Left ventricle myocardium inferior (tissue), 1 donor: ENCODE measurements at places on chromosomes 16 and 17.

DNA sequence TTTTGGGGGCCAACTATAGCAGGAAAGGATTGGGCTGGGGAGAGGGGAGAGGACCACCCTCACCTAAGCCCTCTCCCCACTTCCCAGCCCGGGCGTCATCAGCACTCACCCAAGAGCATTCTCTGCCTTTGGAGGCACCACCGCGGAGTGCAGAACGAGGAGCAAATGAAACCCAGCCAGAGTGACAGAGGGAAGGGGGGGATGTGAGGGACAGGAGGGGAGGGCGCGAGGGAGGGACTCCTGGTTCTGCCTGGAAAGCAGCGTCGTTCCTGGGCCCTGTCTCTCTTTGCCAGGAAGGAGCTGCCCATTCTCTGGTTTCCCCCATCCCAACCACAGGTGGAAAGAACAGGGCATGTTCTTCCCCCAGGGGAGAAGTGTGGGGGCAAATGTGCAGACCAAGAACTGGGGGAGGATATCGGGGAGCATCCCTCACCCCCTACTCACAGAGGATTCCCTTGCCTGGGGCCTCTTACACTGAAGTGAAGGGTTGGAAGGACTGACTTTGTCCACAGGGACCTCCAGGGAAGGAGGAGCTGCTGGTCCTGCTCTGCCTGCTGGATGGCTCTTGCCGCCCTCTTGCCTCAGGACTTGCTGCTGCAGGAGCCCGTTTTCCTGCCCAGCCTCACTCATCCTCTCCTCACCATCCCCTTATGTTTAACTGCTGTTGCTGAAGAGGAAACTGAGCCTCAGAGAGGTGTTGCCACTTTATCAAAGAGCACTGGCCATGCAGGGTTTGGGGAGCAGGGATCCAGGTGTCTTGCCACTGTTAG lies 3.5 kb upstream of the C17orf113 start:
- no peak for DNase-seq
- peaks cover 58% of the 10 kb centered on the region for H3K27me3 ChIP-seq
- peaks cover 17% of the 10 kb centered on the region for H3K4me1 ChIP-seq
- no peaks in the 10 kb centered on the region for H3K36me3 ChIP-seq
- no peak overlapping the region for H3K27ac ChIP-seq

- peaks cover 23% of the 10 kb centered on the region for H3K4me1 ChIP-seq
- H3K4me3 ChIP-seq = no peak overlapping the region
- H3K36me3 ChIP-seq = no peaks in the 10 kb centered on the region
These were observed 234.9 kb upstream of the CIBAR2 start for GRCh38 chr16:85347213-85347591.

DNA sequence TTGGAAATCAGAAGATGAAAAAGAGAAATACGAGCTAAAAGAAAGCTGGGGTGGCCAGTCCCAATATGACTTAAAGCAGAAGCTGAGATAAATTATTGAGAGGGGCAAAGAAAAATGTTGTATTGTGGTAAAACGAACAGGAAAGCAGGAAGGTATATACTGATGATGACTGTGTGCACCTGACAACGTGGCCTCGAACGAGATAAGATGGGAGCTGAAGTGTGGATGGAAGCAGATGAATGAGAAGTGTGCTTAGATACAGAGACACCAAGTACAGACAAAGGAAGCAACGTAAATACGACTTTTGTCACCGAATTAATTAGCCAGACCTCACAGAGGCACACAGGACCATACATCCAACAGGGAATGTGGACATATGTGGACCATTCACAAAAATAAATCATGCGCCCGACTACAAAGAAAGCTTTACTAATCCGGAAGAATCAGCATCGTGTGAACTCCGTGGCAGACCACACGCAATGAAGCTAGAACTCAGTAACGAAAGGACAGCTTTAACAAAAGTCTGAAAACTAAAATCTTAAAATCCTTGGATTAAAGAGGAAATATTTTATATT lies 218.7 kb downstream of the RPTOR start:
- DNase-seq = no peak
- no peaks in the 10 kb centered on the region for H3K27me3 ChIP-seq
- H3K4me1 ChIP-seq = peaks cover 7% of the 10 kb centered on the region
- H3K27ac ChIP-seq = no peak overlapping the region
- no peaks in the 10 kb centered on the region for H3K36me3 ChIP-seq

DNA sequence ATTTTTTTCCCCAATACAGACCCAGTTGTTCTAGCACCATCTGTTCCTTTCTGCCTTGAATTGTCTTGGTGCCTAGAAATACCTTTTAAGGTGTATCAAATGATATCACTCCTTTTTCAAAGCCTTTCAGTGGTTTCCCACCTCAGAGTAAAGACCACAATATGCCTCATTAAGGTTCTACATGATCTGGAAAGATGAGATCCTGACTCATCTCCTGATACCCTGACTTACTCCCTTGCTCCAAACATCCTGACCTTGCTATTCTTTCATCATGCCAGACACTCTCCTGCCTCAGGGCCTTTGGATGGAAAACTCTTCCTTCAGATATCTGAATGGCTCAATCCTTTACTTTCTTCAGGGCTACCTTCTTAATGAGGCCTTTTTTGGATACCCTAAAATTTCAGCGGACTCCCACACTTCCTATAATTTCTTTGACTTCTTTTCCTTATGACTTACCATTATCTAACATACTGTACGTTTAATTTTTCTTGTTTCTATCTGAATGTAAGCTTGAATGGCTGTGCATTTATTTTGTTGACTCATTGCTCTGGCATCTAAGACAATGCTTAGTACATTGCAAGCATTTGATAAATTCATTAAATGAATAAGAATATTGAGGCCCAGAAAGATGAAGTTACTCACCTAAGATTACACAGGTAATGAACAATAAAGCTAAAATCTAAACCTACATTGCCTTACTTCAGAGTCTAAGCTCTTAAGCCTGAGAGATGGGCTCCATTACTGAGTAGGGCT lies 19.2 kb downstream of the FLOT2 start:
- H3K27me3 ChIP-seq = no peaks in the 10 kb centered on the region
- no peak for DNase-seq
- no peak overlapping the region for H3K27ac ChIP-seq
- H3K4me1 ChIP-seq = peaks cover 7% of the 10 kb centered on the region
- H3K4me3 ChIP-seq = no peak overlapping the region
- H3K36me3 ChIP-seq = peaks cover 48% of the 10 kb centered on the region

DNA sequence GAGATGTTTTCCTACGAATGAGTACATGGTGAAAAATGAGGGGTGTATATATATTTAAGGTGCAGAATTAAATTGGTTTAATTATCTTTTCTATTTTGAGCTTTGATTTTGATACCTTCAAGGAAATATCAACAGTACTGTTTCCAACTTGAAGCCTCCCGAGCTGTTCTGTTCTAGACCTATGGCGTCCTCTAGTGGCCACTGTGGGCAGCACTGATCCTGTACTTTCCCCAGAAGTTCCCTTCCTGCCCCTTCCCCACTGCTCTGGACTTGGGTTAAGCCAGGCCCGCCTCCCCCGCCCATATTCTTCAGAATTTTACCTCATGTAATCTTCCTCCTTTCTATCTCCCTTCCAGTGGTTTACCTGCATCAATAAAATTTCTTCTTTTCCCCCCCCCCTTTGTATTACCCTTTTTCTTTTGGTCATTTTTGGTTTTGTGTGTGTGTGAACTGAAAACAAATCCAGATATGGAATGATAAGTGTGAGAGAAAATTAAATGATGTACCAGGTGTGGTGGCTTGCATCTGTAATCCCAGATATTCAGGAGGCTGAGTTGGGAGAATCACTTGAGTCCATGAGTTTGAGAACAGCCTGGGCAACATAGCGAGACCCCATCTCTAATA lies 1643.5 kb downstream of the TP53TG3F start:
- H3K27me3 ChIP-seq = no peaks in the 10 kb centered on the region
- no peaks in the 10 kb centered on the region for H3K36me3 ChIP-seq
- H3K4me3 ChIP-seq = no peak overlapping the region
- H3K27ac ChIP-seq = no peak overlapping the region
- no peak for DNase-seq

DNA sequence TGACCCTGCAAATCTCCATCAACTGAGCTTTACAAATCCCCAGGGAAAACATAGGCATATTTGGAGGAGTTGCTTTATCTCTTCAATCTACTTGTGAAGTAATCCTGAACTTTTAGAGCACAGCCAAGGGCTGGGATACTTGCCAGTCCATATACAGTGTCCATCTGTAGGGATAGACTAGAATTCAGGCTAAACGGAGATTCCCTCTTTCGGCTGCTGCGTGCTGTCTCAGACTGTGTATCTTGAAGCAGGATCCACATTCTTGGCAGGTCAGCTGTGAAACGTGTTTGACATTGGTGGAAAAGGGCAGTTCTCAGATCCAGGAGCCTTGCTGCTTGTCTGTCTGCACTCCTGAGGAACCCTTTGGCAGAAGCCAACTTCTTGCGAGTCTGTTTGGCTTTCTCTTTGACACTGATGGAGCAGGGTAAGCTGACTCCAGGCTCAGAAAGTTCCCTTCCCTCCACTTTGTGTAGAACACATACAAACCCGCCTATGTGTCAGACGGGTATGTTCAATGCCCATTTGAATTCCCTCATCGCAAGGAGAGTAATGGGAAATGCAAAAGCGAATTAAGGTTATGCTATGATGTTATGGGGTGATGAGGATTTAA lies 221.8 kb downstream of the MAP2K4 start:
- no peaks in the 10 kb centered on the region for H3K27me3 ChIP-seq
- H3K4me3 ChIP-seq = no peak overlapping the region
- no peaks in the 10 kb centered on the region for H3K36me3 ChIP-seq
- H3K4me1 ChIP-seq = no peaks in the 10 kb centered on the region
- no peak for DNase-seq
- no peak overlapping the region for H3K27ac ChIP-seq
